ENCODE measurements at places on chromosomes 5 and 9.

GRCh38 chr5:55429221-55429612, 105.5 kb downstream of the PLPP1 start:
- no peak overlapping the region for H3K27ac ChIP-seq
- no peak for DNase-seq
- no peaks in the 10 kb centered on the region for H3K4me1 ChIP-seq
- no peaks in the 10 kb centered on the region for H3K27me3 ChIP-seq
- no peaks in the 10 kb centered on the region for H3K36me3 ChIP-seq

DNA sequence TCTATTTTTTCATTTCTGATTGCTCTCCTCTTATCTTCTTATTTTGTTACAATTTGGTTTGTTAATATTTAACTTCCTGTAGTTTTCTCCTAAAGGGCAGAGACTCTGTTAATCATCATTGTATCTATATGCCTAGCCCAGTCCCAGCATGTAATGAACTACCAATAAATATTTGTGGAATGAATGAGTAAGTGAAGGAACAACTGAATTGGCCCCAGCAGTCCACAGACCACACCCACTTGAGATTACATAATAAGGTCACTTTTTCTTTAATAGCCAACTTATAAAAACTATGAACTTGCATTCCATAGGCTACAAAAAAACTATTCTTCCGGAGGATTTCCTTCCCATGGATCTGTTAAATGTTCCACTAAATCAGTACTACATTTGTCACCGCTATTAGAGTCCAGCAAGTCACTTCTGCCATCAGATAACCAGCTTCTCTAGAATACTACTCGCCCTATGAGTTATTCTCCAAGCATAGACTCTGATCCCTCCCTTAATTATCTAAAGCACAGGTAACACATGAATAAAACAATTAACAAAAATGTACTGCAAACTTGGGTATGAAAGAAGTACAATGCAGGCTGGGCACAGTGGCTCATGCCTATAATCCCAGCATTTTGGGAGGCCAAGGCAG, 27.5 kb upstream of the TNPO1 start:
- H3K27me3 ChIP-seq = no peaks in the 10 kb centered on the region
- H3K4me3 ChIP-seq = no peak overlapping the region
- no peaks in the 10 kb centered on the region for H3K36me3 ChIP-seq
- DNase-seq = no peak
- no peak overlapping the region for H3K27ac ChIP-seq

DNA sequence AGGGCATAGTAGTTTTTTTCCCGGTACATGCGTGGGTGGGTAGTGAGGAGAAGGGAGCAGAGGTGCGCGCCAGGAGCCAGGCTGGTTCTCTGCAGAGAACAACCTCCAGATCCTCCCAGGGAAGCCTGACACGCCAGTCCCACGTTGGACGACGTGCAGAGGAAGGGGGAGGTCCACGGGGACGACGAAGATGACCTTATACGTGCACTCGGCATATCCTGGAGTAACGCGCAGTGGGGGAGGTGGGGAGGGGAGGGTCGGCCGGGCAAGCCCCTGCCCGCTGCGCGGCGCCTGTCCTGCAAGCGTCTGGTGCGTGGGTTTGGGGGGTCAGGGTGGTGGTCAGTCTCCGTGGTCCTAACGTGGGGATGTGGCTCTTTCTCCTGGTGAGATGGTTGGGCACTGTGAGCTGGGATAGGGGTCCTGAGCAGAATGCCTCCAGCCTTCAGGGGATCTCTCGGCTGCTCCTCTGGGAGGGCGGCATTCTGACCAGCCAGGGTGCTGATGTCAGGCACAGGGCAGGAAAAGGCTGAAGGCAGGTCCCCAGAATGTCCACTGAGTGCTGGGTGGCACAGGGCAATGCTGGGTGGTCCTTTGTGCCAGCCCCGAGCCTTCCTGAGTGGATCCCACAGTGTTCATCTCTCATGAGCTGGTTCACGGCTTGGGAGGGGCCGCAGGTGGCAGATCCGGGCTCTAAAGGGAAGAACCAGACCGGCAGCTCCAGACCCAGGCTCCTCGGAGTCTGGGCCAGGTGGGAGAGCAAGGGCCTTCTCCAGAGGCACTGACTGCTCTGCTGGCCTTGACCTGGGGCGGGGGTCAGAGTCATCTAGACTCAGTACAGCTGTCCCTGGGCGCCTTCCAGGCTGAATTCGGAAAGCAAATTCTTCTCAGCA, 10.5 kb upstream of the SCGB3A1 start:
- peaks cover 10% of the 10 kb centered on the region for H3K4me1 ChIP-seq
- DNase-seq = peak; percentile 41
- H3K4me3 ChIP-seq = no peak overlapping the region
- H3K27me3 ChIP-seq = no peaks in the 10 kb centered on the region
- no peaks in the 10 kb centered on the region for H3K36me3 ChIP-seq
- no peak overlapping the region for H3K27ac ChIP-seq

DNA sequence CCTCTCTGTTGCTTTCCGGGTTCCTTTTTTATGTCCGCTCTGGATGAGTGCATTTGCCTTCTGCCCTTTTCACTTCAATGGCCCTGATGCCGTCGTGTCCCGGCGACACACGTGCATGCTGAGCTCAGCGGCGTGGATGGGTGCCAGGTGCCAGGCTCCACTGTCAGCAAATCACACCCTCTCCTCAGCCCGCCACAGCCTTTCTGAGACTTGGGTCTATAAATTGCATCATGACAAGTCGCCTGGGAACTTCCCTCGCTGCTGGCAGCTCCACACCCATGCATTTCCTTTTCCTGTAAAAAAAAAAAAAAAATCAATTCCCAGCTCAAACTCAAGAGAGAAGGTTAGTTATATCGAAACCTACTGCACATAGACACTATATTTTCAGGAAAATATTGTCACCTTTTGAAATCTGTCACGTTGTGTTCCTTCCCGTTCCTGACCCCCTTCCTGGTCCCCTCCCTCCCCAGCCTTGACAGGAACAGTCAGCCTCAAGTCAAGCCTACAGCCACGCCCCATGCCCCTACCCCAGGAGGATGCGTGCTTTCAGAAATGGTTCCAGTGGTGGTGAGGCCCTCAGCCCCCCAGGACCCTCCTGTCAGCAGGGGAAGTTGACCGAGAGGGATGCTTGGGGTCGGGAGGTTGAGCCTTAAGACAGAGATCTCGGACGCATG, 110.3 kb upstream of the PTCH1 start:
- no peaks in the 10 kb centered on the region for H3K36me3 ChIP-seq
- no peaks in the 10 kb centered on the region for H3K27me3 ChIP-seq
- H3K27ac ChIP-seq = no peak overlapping the region
- H3K4me1 ChIP-seq = no peaks in the 10 kb centered on the region

GRCh38 chr9:16449076-16449730, 421.3 kb downstream of the BNC2 start:
- no peak overlapping the region for H3K4me3 ChIP-seq
- H3K4me1 ChIP-seq = no peaks in the 10 kb centered on the region
- no peaks in the 10 kb centered on the region for H3K36me3 ChIP-seq
- H3K27ac ChIP-seq = no peak overlapping the region
- H3K27me3 ChIP-seq = no peaks in the 10 kb centered on the region

- H3K27me3 ChIP-seq = no peaks in the 10 kb centered on the region
- no peak overlapping the region for H3K27ac ChIP-seq
- DNase-seq = no peak
- no peak overlapping the region for H3K4me3 ChIP-seq
- no peaks in the 10 kb centered on the region for H3K36me3 ChIP-seq
Observed at GRCh38 chr5:178143246-178143645, 10.4 kb downstream of the NHP2 start.

DNA sequence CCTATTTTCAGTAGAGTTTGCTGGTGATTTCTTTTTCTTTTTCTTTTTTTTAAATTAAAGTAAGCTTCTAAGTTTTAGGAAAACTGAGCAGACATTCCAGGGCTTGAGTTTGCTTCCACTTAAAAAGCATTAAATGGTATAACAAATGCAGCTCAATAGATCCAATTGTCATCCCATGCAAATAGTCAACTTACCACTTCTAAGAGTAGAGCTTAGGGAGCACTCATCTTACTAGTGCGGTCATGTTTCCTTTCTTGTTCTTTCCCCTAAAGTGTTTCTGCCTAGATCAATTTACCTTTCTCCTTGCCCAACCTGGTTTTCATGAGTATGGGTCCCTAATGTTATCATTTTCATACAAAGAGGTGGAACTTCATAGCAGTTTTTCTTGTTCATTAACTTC, 13.0 kb upstream of the CEP120 start:
- no peaks in the 10 kb centered on the region for H3K36me3 ChIP-seq
- no peak overlapping the region for H3K27ac ChIP-seq
- no peaks in the 10 kb centered on the region for H3K4me1 ChIP-seq
- DNase-seq = no peak
- no peak overlapping the region for H3K4me3 ChIP-seq

DNA sequence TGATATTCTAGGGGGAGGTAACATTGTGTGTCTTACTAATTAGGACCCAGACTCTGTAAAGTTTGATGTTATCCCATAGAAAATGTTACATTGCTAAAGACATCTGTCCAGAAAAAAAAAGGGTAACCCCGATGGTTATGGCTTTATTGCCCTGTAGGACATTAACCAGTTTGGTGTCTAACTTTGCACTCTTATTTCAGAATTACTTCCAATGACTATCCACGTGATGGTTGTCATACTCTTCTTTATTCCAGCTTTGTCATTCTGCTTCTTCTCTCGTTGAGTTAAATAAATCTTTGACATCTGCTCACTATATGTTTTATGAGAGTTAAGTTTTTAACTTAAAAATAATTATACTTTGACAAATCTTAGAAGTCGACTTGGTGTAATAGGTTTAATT, 180.4 kb upstream of the ANKRD55 start:
- DNase-seq = no peak
- H3K4me3 ChIP-seq = no peak overlapping the region
- no peaks in the 10 kb centered on the region for H3K36me3 ChIP-seq

DNA sequence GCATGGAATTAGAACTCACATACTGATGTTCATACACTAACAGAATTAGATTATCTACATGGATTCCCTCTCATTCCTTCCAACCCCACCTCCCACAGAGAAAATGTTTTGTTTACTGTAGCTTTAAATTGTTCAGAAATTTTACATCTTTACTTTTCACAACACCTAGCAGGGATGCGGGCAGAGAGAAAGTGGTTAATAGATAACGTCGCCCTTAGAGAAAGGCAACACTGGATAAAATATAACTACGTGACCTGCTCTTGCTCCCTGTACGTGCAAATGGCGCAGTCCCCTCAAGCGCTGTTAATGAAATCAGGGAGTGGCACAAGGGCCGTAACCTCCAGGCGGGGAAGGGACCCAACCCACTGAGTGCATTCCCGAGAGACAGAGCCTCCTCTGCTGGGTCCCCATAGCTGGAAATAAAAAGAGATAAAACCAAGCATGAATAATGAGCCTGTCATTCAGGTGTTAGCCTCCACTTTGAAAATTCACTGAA, 125.3 kb upstream of the DAPK1 start:
- H3K4me3 ChIP-seq = no peak overlapping the region
- no peaks in the 10 kb centered on the region for H3K27me3 ChIP-seq
- no peaks in the 10 kb centered on the region for H3K36me3 ChIP-seq
- H3K27ac ChIP-seq = no peak overlapping the region
- H3K4me1 ChIP-seq = no peaks in the 10 kb centered on the region
- no peak for DNase-seq

DNA sequence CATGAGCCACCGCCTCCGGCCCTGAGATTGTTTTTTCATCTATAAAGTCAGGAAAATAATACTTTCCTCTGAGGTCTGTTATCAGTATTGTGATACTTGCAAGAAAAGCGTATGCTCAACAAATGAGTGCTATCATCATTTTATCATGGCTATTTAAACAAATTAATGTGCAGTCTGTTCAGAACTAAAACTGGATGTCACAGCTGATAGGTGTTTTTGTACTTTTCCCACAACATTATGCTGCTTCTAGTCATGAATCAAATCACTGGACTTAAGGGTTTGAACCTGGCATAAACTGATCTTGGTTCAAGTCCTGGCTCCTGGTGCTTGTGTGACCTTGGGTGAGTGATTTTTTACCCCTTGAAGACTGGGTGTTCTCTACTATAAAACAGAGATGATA, 21.4 kb upstream of the PHF19 start:
- no peak overlapping the region for H3K27ac ChIP-seq
- no peaks in the 10 kb centered on the region for H3K36me3 ChIP-seq
- no peaks in the 10 kb centered on the region for H3K27me3 ChIP-seq
- H3K4me3 ChIP-seq = no peak overlapping the region
- no peak for DNase-seq

GRCh38 chr5:56330167-56330566, 97.0 kb upstream of the ANKRD55 start:
- no peak overlapping the region for H3K27ac ChIP-seq
- DNase-seq = no peak
- H3K27me3 ChIP-seq = no peaks in the 10 kb centered on the region
- no peaks in the 10 kb centered on the region for H3K4me1 ChIP-seq
- H3K4me3 ChIP-seq = no peak overlapping the region
